ENCODE measurements at places on chromosomes 3 and 15.

GRCh38 chr15:60720086-60720485 is 241.1 kb upstream of the ICE2 start:
- DNase-seq: no peak

DNA sequence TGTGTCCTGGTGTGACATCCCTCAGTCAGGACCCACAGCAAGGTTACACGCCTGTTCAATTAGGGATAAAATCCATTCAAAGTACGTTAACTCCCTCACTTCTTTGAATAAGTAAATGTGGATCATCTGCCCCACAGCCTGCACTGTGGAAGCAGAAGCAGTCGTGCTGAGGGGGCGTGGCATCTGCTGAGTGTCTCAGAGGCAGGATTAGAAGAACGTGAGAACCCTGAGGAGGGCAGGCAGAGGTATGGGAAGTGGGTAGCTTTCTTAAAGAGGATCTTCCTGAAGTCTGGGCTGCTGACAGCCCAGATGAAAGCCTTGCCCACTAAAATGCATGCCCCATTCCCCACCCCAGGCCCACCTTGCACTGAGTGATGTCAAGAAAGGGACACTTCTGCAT is 28.5 kb downstream of the CRABP1 start:
- no peak for DNase-seq

DNA sequence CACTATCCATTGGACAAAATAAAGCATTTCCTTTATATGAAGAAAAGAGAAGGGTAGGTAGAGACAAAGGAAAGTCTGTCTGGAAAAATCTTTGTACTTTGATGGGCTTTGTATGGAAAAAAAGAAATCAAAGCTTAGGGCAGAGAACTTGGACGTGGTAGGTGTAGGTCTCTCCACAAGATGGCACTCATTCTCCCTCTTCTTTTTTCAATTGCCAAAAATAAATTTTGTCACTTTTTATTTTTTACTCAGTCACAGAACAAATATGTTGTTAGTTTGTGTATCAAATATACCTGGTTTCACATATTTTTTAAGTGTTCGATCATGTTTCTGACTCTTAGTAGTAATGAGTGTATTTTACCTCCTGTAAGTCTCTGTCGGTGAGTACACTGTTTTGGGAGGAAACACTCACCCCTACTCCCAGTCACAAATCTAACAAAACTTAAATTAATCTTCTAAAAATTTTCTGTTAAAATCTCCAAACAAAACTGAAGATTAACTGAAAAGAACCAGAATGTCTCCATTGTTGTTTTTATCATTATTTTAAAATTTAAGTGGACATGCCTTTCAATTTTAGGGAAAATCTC is 415.8 kb upstream of the GOLIM4 start:
- DNase-seq: no peak

GRCh38 chr15:29183071-29183831 is 86.4 kb downstream of the NSMCE3 start:
- DNase-seq: no peak

DNA sequence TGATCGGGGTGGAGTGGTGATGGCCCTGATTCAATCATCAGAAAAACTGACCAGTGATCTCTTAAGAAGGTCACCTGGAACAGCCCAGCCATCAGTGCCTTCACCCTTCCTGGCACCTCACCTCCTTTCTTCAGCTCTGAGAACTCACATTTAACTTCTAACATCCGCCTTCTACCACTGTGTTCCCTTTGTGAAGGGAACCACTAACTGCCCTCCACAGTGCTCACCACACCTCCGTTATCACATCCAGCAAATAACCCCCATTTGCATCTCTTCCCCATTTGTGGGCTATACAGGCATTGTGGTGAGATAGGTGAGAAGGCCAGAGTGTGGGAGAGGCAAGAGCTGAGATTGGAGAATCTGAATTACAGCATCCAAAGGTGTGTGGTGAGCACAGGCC is 107.4 kb downstream of the PLCL2 start:
- DNase-seq: no peak

DNA sequence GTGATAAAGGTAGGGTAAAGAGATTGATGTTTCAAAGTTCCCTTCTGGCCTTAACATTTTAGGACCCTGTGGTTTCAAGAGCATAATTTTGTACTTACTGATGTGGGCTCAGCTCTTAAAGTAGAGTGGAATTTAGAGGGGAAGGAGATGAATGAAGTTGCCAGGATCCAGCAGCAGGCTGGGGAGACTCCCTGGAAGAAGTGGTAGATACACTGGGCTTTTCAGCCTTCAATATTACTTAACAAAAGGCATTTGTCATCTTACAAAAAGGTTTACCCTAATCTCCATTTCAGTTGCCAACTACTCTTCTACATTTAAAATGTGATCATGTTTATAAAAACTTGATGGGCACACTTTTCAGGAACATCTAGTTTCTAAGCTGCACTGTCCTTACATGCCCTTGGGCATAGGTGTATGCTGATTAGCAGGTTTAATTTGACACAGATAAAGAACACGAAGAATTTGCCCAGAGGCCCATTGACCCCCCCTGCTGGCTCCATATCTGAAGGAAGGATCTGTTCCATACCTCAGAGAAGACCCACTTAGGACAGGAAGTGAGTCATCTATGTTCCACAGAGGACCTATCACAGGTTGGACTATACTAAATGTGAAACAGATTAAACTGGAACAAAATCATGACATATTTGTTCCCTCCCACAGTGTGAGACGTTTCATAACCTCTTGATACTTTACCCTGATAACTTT is 93.0 kb upstream of the LPP start:
- peak; percentile 22 for DNase-seq

DNA sequence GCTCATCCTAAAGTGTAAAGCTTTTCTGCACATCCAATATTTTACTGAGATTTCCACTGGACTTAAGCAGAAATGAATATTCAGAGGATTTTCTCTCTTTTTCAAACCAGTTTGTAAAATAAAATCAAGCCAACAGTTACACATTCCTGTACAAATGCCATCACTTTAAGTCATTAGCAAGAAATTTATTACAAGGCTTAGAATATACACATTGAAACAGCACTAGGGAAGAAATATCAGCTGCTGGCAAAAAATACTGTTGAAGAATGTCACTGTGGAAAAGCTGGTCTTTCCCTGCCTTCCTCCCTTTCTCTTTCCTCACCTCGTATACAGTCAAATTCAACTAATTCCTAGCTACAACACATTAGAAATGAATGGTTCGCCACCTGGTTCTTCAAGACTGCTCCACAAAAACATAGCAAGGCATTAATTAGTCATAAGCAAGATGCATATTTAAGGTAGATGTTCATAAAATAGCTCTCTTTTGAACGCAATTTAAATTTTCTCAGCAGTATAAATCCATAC is 21.3 kb downstream of the PLOD2 start:
- no peak for DNase-seq

DNA sequence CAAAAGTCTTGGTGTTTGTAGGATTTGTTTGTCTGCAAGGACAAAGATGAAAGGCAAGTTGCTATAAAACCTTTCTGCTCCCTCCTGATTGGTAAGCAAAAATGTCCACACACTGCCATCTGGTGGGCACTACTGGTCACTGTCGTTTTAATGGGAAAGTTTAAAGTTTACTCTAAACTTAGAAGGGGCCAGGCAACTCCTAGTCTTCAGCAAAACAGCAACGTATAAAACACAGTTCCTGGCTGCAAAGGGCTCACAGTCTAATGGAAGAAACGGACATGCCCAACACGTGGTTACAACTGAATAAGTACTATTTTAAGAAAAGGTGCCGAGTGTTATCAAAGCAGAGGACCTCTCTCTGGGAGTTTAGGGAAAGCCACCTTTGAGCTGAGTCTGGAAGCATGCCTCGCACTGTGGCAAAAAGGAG is 23.7 kb upstream of the TPRG1 start:
- DNase-seq: peak; percentile 49

DNA sequence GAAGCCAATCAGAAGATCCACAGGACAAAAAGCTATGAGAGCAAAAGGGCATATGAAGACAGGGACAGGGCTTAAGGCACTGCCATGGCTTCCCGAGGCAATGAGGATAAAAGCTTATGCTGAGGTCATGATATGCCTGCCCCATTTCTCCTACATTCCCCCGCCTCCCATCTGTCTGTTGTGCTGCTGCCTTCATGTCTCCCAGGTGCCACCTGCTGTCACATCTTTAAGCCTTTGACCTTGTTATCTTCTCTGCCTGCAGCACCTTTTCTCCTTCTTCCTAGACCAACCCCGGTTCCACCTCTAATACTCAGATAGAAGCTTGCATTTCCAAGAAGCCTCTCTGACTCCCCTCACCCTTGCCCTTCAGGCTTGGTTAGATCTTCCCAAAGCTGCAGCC is 213.8 kb downstream of the ARRDC4 start:
- DNase-seq: no peak

GRCh38 chr3:38235466-38235865 is 30.1 kb upstream of the SLC22A13 start:
- DNase-seq: no peak

- DNase-seq: no peak
These were observed 84.9 kb downstream of the B3GALNT1 start for GRCh38 chr3:161020256-161020655.

DNA sequence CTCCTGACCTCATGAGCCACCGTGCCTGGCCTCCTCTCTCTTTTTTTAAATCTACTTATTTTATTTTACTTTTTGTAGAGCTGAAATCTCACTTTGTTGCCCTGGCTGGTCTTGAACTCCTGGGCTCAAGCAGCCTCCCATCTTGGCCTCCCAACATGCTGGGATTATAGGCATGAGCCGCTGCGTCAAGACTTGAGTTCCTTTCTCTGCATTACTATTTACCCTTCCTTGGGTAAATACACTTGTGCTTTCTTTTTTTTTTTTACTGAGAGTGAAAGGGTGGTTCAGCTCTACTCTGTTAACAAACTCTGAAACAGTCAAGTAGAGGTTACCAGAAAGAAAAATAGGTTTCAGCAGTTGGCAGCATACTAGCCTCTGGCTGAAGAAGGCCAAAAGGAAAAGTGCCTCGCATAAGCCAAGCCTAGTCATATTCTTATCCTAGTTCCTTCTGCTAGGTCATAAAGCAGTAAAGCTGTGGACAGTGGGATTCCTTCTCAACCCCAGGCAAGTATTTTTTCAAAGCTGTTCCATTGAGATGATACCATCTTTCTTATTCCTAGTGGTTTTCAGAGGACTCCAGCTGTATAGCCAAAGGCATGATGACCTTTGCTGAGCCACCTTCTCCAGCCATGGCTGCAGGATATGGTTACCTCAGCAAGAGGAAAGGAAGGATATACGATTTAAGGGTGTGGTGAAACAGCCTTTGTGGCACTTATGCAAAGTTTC is 135.1 kb downstream of the RBPMS2 start:
- no peak for DNase-seq

DNA sequence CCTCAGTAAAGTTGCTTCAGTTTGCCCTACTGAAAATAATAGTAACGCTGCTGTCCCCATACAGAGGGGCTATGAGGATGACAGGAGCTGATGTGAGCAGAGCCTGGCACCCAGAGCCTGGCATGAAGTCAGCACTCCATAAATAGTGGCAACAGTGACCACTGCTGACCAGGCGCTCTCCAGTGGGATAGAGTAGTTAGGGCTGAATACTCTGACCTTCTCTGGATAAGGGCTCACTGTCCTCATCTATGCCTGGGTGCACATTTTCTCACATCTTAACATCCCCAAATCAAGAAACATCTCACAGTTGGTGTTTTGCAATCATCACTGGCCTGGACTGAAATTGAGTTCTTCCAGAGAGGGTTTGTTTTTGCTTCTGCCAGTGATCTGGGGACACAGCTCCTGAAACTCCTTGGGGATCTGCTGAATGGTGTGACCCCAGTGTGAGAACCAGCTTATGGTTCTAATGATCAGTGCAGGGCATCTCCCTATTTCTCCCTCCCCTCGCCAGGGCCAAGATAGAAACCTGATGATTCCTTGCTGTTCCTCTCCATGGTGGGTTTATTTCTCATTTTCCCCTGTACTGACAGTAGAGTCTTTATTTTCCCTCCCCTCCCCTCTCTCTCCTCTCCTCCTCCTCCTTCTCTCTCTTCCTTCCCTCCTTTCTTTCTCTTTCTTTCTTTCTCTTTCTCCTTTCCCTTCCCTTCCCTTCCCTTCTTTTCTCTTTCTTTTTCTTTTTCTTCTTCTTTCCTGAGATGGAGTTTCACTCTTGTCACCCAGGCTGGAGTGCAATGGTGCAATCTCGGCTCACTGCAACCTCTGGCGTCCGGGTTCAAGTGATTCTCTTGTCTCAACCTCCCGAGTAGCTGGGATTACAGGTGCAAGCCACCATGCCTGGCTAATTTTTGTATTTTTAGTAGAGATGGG is 3.5 kb upstream of the PCSK6 start:
- DNase-seq: no peak

DNA sequence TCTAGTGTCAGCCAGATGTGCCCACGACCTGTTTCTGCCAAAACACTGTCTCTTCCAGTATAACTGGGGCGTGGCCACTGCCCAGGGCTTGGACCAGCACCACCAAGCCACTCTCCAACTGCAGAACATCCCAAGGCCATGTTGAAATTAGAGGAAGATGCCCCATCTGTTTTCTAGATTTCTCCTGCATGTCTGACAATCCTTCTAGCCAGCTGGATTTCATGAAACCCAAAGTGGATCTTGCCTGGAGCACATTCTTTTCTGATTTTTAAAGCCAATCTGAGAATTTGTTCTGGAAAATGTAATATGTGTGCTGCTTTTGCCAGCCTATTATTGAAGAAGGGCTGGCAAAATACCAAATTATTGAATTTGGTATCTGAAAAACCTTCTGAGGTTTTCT is 182.5 kb downstream of the SLCO3A1 start:
- no peak for DNase-seq

DNA sequence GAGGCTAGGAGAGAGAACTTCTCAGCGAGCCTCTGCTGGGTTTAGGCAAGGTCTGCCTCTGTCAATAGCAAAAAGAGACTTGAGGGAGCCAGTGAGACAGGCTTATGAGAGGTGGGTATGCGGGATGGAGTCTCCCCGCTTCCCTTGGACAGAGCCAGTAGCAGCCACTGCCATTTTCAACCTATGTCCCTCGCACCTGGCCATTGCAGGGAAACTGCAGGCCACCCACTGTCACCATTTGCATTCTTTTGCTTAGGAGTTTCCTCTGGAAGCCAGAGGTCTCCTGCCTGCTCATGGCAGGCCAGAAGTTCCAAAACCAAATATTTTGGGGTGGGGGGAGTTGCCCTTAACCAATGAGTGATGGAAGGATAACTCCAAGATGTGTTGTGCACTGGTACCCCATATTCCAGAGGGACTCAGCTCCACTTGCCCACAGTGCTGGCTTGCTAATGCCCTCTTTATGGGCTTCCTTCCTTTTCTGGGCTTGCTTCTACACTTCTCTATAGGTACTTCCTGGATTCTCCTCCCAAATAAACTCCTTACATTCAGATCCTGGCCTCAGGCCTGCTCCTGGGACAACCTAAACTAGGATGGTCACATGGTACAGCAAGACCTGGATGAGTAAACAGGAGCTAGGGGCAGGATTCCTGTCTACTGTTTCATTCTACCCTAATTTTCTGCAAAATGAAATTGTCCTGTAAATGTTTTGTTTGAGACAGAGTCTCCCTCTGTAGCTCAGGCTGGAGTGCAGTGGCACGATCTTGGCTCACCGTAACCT is 108.9 kb upstream of the PROK2 start:
- DNase-seq: no peak

- DNase-seq: no peak
These were observed 7.7 kb downstream of the MAPKAPK3 start for GRCh38 chr3:50624634-50625033.

Measured in activated CD8-positive, alpha-beta memory T cell treated with anti-CD3 and anti-CD28 coated beads for 48 hours (primary cell).